ENCODE measurements at places on chromosomes 5 and 9. TPM values are rescaled to one million over a fixed set of nuclear protein-coding genes. Genes with fewer than 3 reads are reported as not detected.

DNA sequence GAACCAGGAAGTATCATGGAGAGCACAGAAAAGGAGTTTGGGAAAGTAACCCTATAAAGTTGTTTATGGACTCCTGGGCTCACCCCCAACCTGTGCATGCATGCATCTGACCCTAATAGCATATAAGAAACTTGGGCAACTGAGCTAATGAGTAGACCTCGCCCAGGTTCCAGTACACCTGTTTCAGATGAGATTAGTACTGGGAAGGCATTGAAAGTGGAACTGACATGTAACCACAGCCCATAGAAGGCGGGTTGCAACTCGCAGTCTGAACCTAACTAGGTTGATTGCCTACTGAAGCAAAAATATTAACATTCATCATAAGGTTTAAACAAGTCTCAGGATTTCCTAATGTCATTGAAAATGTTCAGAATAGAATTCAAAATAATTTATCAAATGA lies 87.0 kb downstream of the WNK2 start:
- H3K4me3 ChIP-seq: no peak overlapping the region
- no peaks in the 10 kb centered on the region for H3K36me3 ChIP-seq
- peaks cover 9% of the 10 kb centered on the region for H3K27me3 ChIP-seq
- no peaks in the 10 kb centered on the region for H3K4me1 ChIP-seq
- DNase-seq: no peak

The NEUROG1 gene
- not detected for total RNA-seq

The BTNL8 gene
- total RNA-seq: 5.3 TPM

The TMEM252 gene
- 0.30 TPM for total RNA-seq

GRCh38 chr9:135326633-135327152 lies 152.9 kb upstream of the PPP1R26 start:
- DNase-seq: peak; percentile 25
- H3K27me3 ChIP-seq: peaks cover 6% of the 10 kb centered on the region
- H3K27ac ChIP-seq: no peak overlapping the region
- H3K4me3 ChIP-seq: no peak overlapping the region

Measured in lower lobe of right lung (tissue), 2 donors.